Stimulated activated CD8-positive, alpha-beta memory T cell treated with anti-CD3 and anti-CD28 coated beads, Interleukin-7, amount 100 ng/mL, for 24 hours (primary cell): ENCODE measurements at places on chromosomes 13 and 19.

GRCh38 chr19:54191811-54192453 is 824 bp downstream of the TSEN34 start:
- no peak for DNase-seq

GRCh38 chr13:46778890-46779289 is 18.1 kb downstream of the ESD start:
- no peak for DNase-seq

GRCh38 chr19:33241530-33242101 is 16.0 kb upstream of the SLC7A10 start:
- DNase-seq = no peak

- DNase-seq = no peak
Observed at GRCh38 chr13:68099631-68100030, 869.5 kb upstream of the PCDH9 start.

GRCh38 chr13:27662738-27663470 is 41.2 kb downstream of the POLR1D start:
- DNase-seq = no peak

GRCh38 chr19:40612831-40613689 is 11.9 kb downstream of the LTBP4 start:
- peak; percentile 63 for DNase-seq

DNA sequence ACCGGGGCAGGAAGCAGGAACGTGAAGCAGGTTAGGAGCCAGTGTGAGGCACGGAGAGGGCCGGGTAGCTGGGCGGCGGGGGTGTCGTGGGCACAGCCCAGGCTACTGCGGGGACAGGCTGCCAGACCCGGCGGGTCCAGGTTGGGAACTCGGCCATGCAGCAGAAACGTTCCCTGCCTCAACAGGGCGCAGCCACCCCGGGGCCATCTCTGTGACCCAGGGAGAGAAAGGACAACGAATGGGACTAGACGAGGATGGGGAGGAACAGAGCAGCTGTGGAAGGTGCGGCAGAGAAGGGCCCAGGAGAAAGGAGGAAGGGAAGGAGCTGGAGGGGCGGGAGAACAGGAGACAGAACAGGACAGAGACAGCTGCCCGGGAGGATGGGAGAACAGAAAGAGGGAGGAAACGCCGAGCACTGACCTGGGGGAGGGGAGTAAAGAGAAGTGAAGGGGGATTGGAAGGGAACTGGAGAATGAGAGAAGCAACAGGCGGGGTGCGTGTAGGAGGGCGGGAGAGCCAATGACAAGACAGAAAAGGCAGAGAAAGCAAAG is 12.9 kb upstream of the GARIN5A start:
- DNase-seq = no peak

DNA sequence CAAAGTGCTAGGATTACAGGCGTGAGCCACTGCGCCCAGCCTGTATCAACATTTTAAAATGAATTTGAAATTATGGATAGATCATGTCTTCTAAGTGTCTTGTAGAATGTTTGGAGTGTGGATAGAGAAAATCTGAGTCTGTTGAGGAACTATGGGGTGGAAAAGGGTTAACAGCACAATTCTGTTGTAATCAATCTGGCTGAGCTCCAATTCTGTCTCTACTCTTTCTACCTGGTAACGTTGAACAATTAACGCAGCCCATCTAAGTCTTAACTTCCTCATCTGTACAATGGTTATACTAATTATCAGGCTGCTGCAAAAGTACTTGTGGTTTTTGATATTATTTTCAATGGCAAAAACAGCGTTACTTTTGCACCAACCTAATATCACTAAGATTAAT is 4.1 kb downstream of the FPR2 start:
- no peak for DNase-seq

GRCh38 chr13:72849571-72849970 is 67.6 kb downstream of the PIBF1 start:
- DNase-seq = no peak

DNA sequence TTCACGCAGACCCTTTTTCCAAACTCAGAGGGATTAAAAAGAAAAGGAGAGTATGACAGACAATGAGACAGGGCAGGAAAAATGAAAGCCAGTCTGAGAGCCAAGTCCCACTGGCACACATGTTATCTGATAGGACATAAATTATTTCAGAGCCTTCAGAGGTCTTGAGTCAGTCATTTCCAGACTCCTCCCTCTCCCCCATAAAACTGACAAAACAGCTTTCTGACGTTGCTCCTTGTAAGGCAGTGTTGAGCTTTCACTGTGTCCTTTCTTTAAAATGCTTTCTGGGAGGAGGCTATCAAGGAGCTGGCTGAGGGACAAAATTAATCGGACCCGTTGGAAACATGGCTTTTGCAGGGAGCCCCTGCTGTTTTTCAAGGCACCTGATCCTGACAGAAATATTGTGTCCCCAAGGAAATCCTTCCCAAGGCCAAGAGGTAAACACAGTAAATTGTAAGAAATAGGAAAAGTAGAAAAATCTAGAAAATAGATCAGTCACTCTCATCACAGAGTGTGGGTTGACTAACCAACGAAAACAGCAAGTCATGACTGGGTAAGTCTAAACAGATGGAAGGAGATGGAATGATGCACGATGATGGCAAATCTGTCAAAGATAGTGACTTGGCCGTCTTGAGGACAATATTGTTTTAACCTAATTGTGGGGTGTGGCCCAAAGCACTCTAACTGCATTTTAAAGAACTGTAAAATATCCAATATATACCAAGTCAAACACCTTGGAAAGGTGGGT is 89.7 kb downstream of the DCT start:
- DNase-seq = no peak

GRCh38 chr13:50783066-50783465 is 60.4 kb downstream of the DLEU7 start:
- DNase-seq = no peak

DNA sequence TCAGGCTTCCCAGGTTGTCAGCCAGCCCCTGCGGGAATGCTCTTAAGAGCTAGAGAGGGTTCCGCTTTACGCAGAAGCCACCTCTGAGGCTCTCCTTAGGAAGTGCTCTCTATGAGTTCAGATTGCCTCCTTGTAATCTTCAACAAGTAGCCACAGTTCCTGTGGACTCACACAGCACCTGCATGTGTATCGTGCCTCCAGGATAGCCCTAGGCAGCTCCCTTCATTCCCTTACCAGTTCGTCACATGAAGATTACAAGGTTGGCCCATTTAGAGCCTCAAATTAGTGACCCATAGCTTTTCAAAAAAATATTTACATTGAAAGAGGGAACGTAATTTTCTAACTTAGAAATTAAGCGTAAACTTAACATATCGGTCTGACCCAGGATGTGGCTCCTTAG is 284.3 kb downstream of the MTUS2 start:
- DNase-seq = no peak

DNA sequence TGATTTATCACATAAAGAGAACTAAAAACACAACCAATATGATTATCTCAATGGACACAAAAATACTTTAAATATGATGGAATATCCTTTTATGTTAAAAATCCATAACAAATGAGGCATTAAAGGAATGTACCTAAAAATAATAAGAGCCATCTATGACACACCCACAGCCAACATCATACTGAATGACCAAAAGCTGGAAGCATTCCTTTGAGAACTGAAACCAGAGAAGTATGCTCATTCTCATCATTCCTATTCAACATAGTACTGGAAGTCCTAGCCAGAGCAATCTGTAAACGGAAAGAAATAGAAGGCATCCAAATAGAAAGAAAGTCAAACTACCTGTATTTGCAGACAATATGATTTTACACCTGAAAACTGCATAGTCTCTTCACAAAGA is 671.0 kb downstream of the SLITRK1 start:
- DNase-seq = no peak

GRCh38 chr19:13396250-13397080 is 109.8 kb downstream of the CACNA1A start:
- DNase-seq = no peak

DNA sequence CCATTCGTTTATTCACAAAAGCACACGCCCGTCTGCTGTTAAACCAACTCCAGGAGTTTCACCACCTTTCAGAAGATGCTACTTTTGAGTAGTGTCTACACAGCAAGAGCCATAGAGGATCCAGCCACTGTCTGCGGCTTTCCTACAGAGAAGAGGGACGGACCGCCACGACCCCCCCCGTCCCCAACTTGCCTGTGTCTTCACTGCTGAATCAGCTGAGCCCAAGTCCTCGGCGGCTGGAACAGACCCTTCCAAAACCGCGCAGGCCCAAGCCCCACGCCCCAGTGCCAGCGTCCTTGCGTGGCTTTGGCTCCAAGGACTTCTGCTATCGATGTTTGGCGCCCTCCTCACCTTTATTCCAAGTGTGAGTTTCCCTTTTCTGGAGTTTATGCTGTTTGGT is 65.1 kb downstream of the SPACA7 start:
- no peak for DNase-seq

DNA sequence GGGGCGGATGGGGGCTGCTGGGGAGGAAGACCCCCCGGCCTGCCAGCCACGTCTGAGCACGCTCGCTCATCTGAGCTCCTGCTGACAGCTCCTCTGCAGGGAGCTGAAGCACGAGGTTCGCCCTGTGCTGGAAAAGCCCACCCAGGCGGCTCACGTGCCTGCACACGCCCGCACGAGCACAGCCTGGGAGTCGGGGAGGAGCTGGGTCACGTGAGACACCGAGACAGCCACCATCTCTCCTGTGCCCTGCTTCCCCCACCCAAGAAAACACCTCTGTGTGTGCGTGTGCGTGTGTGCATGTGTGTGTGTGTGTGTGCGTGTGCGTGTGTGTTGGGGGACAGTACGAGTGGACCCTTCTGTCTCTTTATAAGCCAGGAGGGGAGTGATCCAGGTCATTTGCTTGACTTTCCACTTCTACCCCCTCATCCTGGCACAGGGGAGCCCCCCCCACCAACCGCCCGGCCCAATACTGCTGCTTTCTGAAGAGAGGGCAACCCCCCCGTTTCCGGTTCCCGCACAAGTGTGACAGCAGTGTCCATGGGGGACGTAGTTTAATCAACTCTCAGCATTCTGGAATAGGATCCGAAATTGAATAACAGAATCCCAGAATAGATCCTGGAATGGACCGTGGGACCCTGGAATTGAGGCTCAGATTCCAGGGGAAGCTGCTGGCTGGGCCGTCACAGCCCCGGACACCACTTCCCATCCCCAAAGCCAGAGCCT is 42.5 kb downstream of the CELF5 start:
- DNase-seq = no peak

- DNase-seq = peak; percentile 35
Observed at GRCh38 chr19:9793071-9793591, 24.6 kb upstream of the ZNF846 start.

DNA sequence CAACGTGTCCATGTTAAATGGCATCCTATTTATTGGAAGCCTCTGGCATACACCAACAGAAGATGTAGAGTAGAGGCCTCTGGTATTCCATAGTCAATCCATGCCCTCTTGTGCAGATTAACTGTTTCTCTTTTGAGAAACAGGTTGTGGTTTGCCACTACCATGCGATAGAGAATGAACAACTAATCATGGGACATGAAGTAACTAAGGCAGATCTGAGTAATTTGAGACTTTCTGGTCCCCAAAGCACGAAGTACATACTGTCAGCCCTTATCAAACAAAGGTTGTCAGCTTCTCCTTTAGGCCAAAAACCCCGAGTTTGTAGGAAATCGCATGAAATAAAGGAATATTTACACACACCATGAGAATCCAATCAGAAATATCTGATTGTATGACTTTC is 3.6 kb downstream of the ZNF121 start:
- DNase-seq = no peak

DNA sequence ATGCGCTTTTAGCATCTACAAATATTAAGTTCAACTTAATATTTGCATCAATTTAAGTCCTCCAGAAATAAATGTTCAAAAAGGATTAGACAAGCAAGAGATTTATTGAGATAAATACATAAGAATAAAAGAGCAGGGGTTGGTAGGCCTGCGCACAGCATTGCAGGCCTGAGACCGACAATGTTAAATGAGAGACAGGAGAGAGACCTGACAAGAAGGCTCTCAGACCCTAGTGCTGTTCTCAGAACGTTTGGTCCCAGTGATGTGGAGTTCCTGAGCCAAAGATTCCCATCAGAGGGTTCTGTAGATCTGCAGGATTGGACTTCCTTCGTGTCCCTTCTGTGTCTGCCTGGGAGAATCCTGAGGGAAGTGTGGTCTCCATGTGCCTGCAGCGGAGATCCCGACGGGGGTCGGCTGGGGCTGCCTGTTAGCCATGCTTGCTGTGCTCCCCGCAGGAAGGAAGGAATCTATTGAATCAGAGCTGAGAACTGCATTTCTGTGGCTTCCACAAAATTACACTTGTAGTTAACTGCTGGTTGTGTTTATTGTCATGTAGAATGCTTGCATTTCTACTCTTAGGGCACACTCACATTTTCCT is 369.9 kb upstream of the SLC10A2 start:
- DNase-seq = no peak

DNA sequence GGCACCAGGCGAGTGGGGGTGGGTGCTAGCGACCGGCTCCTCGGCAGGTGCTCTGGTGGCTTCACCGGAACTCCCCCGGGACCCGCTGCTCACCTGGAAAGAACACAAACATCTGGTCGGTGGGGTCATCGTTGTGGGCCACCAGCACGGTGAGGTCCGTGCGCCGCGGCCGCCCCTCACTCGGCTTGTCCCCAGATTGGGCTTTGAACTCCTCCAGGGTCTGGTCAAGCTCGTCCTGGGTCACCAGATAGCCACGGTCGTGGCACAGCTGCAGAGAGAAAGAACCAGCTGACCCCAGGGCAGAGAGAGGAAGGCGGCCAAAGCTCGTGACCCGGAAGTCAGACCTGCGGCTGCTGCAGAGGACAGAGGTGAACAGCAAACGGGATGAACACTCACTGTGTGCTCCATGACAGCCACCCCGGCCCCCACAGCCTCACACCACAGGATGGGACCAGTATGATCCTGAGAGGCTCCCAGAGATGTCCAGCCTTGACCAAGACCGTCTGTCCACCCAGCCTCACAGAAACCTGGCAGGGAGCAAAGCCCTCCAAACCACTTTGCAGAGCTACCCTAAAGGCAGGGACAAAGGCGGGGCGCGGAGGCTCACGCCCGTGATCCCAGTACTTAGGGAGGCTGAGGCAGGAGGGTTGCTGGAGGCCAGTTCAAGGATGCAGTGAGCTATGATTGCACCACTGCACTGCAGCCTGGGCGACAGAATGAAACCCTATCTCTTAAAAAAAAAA is 1.2 kb downstream of the POLR2E start:
- DNase-seq = no peak

DNA sequence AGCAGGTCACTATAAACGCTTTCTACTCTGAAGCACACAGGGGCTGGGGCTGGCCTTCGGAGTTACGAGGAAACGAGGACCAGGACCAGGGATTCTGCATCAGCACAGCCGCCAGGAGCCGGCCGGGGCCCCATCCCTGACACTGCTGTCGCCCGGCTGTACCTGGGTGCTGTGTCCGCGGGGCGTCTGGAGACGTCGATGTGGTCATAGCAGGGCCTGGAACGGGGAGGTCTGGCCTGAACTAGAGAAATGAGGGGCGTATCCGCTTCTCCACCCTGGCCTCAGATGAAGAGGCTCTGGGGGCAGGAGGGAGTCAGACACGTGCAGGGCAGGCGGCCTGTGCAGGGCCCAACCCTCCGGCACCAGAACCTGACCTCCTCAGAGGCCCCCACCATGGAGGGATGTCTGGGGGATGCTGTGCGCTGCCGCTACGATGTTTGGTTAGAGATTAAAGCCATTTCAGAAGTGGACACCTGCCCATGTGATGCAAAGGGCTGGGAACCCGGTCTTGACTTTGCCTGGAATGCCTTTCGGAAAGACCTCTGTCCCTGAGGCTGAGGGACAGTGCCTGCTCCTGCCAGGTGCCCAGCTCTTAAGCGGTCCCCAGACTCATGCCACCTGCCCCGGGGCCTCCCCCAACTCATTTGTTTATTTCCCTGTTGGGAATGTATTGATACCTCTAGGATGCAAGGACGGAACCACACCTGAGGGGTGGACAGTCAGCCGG is 21.4 kb downstream of the GAS6 start:
- no peak for DNase-seq

- no peak for DNase-seq
Observed at GRCh38 chr19:30115947-30116346, 173.9 kb downstream of the URI1 start.

GRCh38 chr13:100439247-100439970 is 149.2 kb downstream of the GGACT start:
- no peak for DNase-seq
